ENCODE measurements at places on chromosomes 5 and 9.

GRCh38 chr5:59496524-59497134 lies 396.9 kb downstream of the PDE4D start:
- DNase-seq: peak; percentile 64

- DNase-seq: no peak
Observed at GRCh38 chr5:95870105-95870672, 47.7 kb upstream of the GLRX start.

DNA sequence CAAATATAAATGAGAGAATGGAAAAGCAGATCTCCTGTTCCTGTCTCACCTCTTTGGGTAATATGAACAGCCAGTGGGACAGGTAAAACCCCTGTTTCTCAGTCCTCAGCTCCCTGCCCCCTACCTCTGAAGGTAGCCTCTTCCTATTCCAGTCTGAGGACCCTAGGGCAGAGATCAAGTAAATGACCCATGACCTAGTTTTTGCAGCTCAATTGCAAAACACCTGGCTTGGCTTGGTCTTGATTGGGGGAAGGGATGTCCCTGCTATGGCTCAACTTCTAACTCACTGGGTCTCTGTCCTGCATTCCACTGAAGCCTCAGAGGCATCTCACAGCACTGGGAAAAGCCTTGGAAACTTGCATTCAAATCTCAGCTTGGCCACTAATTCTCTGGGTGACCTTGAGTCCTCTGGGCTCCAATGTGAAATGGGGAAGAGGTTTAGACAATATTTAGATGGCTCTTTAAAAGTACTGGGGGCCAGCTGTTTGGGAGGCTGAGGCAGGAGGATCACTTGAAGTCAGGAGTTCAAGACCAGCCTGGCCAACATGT lies 1.6 kb upstream of the GALT start:
- DNase-seq: no peak

GRCh38 chr5:133829786-133830185 lies 138.6 kb downstream of the C5orf15 start:
- no peak for DNase-seq

GRCh38 chr5:57028161-57028560 lies 76.2 kb upstream of the MIER3 start:
- no peak for DNase-seq

DNA sequence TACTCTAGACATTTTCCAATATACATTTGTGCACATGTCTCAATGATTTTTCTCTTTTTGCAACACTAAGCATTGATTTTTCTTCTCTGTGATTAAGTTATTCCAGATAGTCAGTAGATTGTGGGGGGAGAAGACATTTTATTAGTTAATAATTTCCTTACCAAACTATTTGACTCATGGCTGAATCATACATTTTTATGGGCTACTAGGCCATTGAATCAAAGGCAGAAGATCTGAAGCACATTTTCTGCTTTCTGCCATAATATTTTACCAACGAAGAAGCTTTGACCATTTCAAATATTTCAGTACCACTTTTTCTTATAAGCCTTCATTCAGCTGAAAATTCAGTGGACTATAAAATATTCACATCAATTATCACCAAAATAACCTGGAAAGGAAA lies 175.6 kb downstream of the IRX2 start:
- DNase-seq: no peak

DNA sequence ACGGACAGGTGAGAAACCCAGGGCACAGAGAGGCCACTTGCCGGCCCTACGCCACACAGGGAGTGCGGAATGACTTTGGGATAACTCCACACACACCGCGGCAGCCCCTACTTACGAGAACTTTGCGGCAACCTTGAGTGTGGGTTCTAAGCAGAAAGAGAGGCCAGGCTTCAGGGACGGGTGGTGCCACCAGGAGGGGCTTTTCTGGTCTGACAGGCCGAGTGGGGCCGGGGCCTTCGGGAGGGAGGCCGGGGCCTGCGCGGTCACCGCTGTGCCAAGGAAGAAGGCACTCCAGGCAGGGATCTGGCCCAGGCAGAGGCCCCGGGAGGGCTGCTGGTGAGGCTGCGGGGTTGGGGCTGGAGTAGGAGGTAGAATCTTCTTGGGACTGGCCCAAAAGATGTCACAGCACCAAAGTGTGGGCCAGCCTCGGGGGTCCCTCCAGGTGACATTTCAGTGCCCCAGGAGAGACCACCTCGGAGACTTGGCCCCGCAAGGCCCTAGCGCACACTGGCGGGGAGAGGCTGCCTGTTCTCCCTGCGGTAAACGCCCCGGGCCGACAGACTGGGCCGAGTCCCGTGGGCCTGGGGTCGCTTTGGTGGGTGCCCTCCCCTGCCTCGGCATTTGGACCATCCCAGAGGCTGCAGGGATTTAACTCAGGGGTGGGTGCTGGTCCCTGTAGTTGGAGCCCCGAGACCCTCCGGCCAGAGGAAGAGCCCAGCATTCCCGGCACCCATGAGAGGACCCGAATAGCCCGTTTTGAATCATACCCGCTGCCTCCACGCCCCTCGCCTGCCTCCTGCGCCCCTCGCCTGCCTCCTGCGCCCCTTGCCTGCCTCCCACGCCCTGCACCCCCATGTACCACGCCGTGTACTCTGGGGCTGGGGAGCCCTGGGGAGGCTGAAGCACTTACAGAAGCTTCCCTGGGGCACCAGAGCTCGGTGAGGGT lies 9.0 kb upstream of the RNU6ATAC start:
- no peak for DNase-seq

DNA sequence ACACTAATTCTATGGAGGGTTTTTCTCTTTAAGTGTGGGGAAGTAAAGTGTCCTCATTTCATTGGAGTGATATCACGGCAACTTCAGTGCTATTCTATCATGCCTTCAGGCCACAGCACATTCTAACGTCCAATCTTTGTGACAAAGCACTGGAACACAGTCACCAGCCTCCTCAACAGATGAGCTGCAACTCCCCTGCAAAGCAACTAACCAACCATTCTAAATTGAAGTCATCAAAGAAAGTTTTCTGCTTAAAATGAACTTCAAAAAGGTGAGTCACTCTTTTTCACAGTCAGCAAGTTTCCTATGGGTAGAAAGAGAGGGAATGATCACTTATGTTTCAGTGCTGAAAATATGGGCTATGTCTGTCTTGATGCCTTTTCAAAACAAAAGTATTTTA lies 190.8 kb downstream of the ELAVL2 start:
- DNase-seq: no peak

DNA sequence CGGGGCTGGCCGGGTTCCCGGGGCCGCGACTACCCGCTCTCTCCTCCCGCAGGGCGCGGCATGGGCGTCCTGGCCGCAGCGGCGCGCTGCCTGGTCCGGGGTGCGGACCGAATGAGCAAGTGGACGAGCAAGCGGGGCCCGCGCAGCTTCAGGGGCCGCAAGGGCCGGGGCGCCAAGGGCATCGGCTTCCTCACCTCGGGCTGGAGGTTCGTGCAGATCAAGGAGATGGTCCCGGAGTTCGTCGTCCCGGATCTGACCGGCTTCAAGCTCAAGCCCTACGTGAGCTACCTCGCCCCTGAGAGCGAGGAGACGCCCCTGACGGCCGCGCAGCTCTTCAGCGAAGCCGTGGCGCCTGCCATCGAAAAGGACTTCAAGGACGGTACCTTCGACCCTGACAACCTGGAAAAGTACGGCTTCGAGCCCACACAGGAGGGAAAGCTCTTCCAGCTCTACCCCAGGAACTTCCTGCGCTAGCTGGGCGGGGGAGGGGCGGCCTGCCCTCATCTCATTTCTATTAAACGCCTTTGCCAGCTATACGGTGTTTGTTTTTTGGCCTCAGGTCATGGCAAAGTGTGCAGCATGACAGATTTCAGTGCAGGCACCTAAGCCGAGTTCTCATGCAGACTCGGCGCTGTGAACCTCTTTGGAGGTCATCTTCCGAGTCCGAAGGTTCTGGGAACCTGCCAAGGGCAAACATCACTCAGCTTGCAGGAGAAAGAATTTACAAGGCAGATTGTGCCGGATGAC lies 516 bp downstream of the MRPL41 start:
- DNase-seq: peak; percentile 67

DNA sequence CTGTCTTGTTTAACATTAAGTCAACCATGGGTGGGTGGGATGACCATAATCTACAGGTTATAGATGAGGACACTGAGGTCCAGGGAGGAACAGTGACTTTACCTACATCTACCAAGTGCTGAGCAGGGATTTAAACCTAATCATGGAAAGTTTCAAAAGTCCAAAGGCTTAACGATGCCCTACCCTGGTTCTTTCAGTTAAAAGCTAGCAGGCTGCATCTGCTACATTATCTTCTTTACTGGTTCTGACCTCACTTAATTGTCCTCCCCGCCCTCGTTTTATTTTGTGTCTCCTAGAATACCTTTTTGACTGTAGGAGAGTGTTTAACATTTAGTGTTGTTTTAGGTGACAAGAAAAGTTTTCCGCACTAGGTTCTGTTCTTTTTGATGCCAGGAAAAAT lies 735.2 kb downstream of the TLR4 start:
- DNase-seq: no peak

DNA sequence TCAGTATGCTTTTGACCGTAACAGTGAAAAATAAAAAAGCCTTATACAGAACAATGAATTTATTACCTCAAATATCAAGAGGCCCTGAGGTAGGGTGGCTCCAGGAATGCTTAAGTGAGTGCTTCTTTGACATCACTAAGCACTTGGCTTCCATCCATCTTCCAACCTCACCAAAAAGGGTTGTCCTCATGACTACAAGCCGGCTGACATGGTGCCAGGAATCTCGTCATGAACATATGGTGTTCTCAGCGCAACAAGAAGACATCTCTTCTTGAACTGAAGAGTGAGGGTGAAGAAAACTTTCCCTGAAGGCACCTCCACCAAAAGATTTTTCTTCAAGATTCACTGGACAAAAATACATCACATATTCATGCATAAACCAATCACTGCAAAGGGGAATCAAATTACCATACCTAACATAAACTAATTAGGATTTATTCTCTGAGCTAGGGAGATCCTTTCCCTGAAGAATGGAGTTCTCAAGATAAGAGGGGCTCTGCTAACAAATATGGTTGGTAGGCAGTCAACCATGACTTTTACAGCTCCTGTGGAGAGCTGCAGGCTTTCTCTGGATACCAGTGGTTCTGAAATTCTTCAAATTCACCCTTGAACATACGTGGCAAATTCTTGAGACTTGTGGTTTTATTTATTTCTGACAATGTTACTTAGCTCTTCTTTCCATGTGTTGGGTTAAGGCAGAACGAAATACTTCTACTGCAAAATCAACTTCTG lies 49.5 kb downstream of the AGXT2 start:
- no peak for DNase-seq

GRCh38 chr9:98877311-98877710 lies 66.4 kb upstream of the COL15A1 start:
- no peak for DNase-seq

DNA sequence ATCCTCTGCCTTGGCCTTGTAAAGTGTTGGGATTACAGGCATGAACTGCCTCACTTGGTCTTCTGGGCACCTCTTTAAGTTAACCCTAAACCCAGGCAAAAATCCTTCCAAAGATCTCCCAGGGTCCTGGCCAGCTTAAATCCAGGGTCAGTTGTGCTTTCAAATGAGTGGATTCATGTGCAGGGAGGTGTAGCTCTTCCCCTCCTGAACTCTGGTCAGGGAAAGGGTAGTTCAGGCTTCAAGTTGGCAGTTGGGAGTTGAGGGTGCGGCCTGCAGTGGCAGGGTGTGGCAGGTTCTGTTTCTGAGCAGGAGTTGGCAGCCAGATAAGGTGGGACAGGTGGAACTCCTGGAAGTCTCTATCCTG lies 3.6 kb downstream of the HNRNPAB start:
- no peak for DNase-seq

GRCh38 chr9:99785010-99785590 lies 36.6 kb upstream of the NR4A3 start:
- DNase-seq: peak; percentile 49

- no peak for DNase-seq
Observed at GRCh38 chr5:123155446-123155960, 66.5 kb downstream of the PRDM6 start.

- no peak for DNase-seq
Observed at GRCh38 chr5:75632321-75632720, 21.1 kb downstream of the ANKDD1B start.

- no peak for DNase-seq
Observed at GRCh38 chr5:33180900-33181299, 259.9 kb upstream of the TARS1 start.

DNA sequence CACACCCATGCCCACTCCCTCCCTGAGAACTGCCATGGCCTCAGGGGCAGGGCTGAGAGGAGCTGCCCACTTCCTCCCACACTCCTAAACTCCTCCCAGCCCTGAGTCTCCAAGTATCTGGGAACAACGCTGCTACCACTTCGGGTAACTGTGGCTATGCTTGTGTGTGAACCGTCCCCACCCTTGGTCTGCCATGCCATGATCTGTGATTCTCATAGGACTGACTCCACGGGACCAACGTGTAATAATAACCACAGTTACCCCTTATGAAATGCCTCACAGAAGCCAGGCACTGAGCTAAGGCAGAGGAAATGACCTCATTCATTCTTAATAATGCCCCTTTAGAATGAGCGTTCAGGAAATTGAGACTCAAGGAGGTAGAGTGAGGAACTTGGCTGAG lies 103.9 kb upstream of the SMIM23 start:
- no peak for DNase-seq

- DNase-seq: no peak
Observed at GRCh38 chr5:177116631-177117373, 16.8 kb upstream of the NSD1 start.

GRCh38 chr5:133531594-133531993 lies 80.7 kb downstream of the FSTL4 start:
- no peak for DNase-seq

GRCh38 chr9:1276474-1276873 lies 226.3 kb downstream of the DMRT2 start:
- DNase-seq: no peak

- DNase-seq: peak; percentile 38
Observed at GRCh38 chr5:159441441-159441840, 111.2 kb upstream of the IL12B start.

DNA sequence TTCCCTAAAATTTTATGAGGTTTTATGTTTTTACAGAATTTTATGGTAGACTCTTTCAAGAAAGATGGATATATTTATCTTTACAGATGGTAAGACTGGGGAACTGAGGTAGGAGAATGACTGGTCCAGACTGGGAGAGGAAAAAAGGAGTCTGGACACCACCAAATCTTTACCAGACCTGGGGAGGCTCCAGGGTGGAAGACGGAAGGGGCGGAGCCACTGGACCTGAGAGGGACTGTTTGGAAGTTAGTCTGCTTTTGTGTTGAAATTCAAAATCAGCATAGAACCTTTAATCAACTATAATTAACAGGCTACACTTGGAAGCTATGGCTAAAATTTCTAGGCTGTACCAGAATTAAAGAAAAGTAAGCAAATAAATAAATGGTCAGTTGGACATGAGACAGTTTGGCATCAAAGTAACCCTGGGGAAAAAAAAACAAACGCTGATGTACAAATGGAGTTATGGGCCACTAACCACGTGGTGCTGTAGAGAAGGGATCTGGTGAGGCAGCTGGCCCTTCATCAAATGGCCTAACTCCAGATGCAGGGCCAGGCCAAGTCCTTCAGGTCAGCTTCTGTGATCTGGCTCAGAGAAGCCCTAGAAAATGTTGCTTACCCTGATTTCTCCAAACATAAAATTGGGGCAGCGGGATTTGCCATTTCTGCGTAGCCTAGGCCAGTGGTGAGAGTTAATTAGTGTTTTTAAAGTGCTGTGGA lies 155.1 kb downstream of the ARSB start:
- no peak for DNase-seq

GRCh38 chr5:60740322-60740721 lies 40.4 kb upstream of the DEPDC1B start:
- DNase-seq: no peak
